ENCODE measurements at places on chromosomes 7 and 10. TPM values are rescaled to one million over a fixed set of nuclear protein-coding genes. Genes with fewer than 3 reads are reported as not detected.

DNA sequence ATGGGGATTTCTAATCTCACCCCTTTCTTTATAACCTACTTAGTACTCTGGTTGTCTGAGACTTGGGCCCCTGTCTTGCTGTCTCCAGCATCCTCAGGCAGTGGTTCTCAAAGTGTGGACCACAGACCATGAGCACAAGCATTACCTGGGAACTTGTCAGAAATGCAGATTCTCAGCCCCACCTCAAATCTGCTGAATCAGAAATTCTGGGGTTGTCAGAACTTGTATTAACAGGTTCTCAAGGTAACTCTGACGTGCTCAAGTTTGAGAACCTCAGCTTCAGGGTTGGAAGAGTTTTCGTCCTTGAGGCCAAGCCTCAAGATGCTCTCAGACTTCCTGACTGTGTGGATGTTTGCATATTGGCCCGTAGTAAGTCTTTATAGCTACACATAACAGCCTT, 97.4 kb downstream of the REEP3 start:
- no peak for DNase-seq

GRCh38 chr7:98877692-98878364, 504 bp upstream of the TRRAP start:
- DNase-seq = no peak

GRCh38 chr7:69787736-69788431, 189.6 kb downstream of the AUTS2 start:
- no peak for DNase-seq

GRCh38 chr7:29809533-29810155, 3.3 kb downstream of the WIPF3 start:
- no peak for DNase-seq

DNA sequence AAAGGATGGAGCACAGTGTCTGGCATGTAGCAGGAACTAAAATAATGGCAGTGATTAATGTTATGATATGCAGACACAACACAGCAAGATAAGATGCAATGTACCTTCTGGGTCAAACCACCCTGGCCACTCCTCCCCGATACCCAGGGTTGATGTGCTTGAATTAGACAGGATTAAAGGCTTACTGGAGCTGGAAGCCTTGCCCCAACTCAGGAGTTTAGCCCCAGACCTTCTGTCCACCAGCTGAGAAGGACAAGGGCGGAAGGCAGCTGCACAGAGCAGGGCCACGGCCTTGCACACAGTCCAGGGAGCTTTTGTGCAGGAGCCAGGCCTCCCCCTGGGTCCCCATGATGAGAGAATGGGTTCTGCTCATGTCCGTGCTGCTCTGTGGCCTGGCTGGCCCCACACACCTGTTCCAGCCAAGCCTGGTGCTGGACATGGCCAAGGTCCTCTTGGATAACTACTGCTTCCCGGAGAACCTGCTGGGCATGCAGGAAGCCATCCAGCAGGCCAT, at the start of gene RBP3:
TSS of gene RBP3 (plus strand) at position 226 of the 514 bp plus-strand sequence. CDS start at position 348, 122 bp downstream.
- no peak for DNase-seq

- DNase-seq = no peak
These were observed 38.9 kb downstream of the AGK start for GRCh38 chr7:141590071-141590470.

DNA sequence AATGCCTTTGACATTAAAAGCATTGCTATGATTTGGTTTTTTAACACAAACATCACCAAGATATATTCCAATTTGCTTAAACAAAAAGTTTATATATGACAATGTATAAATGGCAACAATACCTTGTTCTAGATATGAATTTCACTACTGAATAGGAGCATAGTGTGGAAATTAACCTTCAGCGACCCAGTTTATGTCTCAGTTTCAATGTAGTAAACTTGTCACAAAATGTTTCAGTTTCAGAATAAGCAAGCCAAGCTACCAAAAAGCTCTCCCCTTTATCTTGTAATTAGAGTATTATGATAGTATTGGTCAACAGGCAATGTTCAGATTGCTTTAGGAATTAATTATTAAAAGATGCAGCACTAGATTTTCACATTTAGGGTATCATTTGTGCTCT, 99.6 kb upstream of the PCDH15 start:
- no peak for DNase-seq

DNA sequence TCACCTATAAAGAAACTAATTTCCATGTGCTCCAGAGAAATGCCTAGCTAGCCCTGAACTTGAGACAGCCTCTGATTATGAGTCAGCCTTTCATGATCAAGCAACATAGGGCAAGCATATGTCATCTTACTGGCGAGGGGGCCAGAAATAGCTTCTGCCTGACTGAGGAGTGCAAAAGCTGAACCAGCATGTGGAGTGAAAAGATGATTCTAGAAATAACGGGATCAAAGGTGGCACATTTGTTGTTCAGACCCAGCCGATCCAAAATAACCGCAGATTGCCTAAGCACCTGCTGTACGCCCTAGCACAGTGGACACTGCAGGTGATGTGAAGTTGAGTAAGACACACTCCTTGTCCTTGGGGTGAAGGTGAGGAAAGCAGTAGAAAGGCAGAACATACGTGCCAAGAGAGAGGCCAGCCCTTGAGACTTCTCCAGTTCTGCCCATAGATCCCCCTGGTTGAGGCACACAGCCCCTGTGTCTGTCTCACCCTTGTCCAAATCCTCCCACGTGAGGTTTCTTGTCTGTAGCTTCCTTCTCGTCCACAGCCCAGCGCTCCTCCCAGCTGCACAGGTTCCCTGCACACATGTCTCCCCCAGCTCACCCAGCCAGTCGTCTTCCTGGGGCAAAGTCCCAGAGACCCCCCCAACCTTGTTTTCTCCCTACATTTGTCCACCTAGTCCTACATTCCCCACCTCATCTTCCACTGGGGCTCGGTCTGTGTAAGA, 2.8 kb upstream of the BCL7B start:
- DNase-seq = peak; percentile 61

GRCh38 chr7:12620371-12620770, 49.9 kb downstream of the SCIN start:
- DNase-seq = no peak

- no peak for DNase-seq
These were observed 224.1 kb downstream of the DNAJB6 start for GRCh38 chr7:157560710-157561522.

GRCh38 chr10:125557311-125557710, 125.7 kb downstream of the TEX36 start:
- DNase-seq = no peak

DNA sequence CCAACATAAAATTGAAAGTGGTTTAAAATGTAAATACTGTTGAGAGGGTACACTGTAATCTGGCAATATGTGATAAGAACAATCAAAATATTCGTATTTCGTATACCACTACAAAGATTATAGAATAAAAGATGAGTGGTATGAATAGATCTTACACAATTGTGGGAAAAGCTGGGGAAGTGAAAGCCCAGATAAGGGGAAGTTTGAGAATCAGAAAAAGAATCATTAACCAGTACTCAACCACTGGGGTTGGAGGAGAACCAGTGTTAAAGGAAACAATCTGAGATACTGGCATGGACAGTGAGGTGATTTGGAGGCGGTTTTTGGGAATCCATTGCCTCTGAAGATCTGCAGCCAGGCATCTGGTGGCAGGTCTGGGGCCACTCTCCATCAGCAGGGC, 59.7 kb upstream of the CDK14 start:
- no peak for DNase-seq

- DNase-seq = no peak
These were observed 398.8 kb downstream of the SFMBT2 start for GRCh38 chr10:7011994-7012393.

DNA sequence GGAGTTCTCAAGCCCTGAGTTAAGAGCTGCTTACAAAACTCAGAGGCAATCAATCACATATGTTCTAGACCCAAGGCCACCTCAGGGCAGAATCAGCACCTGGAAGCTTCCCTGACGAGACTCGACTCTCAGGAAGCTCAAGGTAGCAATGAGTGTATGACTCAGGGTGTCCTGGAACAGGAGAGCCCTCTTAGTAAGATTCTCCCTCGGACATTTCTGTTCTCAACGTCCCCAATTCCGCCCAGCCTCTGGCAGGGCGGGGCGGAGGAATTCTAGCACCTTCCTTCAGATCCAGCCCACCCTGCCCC, 39.6 kb upstream of the PROSER2 start:
- no peak for DNase-seq

- no peak for DNase-seq
These were observed 153.9 kb downstream of the BMPER start for GRCh38 chr7:34059136-34059828.

DNA sequence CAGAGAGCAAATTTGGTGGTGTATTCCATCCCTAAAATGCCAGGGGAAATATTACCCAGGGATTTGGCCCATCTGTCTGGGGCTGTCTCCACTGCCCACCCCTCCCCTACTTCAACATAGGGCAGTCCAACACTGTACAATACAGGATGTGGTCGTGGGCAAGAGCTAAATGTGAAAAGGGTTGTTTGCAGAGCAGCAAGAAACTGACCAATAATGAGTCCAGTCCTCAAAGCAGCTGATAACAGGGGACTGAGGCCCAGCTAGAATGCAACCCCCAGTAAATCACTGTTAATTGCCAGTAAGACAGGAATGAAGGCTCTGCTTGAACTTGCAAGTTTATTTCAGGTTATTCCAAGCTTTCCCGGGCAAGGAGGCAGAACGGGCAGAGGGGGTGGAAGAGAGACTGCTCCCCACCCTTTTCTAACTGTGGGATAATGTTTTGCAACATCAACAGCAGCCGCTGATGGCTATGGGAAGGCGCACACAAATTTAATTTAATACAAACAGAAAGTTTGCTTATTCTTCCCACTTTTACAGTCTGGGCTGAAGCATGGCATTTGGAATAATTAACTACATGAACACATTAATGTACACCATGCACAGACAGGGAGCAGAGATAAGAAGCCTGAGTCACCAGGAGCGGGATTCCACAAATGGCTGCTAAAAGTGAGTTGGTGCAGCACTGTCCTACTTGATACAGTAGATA, 36.8 kb downstream of the AFAP1L2 start:
- peak; percentile 92 for DNase-seq

GRCh38 chr7:111240371-111240770, 149.4 kb downstream of the LRRN3 start:
- no peak for DNase-seq

DNA sequence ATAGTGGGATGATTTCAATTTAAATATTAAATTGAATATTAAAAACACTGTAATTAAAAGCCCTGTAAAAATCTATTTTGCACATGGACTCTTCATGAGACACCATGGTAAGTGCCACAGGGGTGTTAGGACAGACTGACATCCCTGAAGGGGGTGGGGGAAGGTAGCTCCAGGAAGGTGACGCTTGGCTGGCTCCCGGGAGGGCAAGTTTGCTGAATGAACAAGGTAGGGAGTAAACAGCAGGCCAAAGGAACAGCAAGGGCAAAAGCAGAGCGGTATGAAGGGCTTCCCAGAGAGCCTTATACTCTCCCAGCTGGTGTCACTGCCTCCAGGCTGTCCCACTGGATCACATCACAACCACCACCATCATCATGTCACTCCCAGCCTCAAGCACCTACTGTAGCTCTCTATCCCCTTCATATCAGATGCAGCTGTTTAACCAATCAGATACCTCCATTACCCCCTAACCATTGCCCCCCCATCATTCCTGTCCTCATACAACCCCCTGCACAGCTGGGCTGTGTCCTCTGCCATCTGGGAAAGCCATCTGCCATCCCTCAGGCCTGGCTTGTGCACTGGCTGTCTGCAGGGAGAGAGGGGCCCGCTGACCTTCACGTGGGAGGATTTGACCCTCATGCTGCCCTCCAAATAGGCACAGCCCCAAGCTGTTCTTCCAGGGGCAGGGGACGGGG, 19.5 kb downstream of the HSPA12A start:
- peak; percentile 63 for DNase-seq

GRCh38 chr10:120480065-120480600, 23.1 kb downstream of the PLPP4 start:
- no peak for DNase-seq

DNA sequence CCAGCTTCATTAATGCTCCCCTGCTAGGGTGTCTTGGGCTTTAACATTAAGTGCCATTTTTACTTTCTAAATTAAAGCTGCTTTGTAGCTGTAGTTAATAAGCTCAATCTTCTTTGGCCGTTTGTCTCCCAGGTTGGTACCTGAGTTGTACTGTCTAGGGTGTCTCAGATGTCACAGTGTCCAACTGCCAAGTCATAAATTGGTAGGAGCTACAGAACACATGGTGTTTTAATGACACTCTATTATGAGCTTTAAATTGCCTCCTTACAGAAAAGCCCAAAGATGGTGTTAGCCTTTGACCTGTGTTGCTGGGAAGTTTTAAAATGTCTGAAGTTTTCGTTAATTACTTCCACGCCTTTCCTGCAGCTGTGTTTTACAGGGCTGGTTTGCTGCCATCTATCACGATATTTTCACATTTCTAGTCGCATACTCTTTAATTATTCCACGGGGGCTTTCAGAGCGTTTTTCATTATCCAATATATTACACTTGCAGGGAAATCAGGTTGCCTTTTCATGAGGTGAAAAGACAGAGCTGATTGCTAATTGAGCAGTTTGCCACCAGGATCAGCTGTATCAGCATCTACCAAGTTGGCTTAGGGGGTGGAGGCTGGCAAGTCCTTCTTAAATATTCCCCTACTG, 247.8 kb upstream of the PLPP4 start:
- no peak for DNase-seq

GRCh38 chr10:133217800-133218589, 12.0 kb upstream of the UTF1 start:
- no peak for DNase-seq

DNA sequence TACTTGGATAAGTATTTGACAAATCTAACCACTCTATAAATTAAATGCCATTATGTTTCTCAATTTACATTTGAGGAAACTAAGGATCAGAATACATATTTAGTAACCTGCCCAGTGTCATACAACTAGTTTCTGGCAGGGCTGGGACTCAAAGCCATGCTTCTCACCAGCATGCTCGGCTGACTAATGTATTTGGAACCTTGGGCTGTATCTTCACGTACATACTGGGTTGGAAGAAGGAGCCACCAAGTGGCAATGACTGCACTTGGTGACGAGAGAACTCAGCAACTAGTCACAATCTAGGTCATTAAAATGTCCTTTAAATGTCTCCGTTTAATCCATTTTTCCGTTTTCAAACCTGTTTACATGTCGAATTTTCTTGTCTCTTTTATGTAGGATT, 42.9 kb downstream of the CHRM2 start:
- no peak for DNase-seq

DNA sequence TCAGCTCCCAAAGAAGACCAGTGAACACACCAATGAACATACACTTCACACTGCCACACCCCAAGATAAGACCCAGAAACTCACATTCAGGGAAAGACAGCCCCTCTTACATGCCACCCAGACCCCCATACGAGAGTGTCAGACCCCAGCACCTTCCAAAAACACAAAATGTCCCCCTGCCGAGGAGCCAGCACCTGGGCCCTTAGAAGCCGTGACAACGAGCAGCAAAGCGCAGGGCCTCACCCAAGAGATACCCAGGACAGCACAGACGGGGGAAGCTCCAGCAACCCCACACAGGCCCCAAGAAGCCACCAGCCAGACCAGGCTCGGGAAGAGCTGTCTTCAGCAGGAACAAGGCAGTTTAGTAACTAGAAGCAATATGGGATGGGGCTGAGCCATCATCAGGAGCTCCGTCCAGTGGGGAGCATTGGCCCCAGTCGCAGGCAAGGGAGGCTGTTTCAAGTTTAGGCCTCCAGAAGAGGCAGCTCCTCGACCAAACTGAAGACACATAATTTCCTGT, 243.6 kb downstream of the PTPRN2 start:
- no peak for DNase-seq

FAM24B gene
- total RNA-seq = 2.5 TPM

IDE gene
- total RNA-seq = 31.1 TPM

FBXO24 gene
- 0.71 TPM for total RNA-seq

PYROXD2 gene
- total RNA-seq = 7.1 TPM

ZNF365 gene
- total RNA-seq = 10.1 TPM

NUTM2D gene
- total RNA-seq = 2.1 TPM

MMRN2 gene
- total RNA-seq = 4.8 TPM

TIMM23B gene
- total RNA-seq = 2.8 TPM

SYT15 gene
- not detected for total RNA-seq

TM9SF3 gene
- total RNA-seq = 32.8 TPM

CYP26C1 gene
- total RNA-seq = not detected

C7orf57 gene
- 0.26 TPM for total RNA-seq
